ENCODE measurements at places on chromosomes 2 and 18.

DNA sequence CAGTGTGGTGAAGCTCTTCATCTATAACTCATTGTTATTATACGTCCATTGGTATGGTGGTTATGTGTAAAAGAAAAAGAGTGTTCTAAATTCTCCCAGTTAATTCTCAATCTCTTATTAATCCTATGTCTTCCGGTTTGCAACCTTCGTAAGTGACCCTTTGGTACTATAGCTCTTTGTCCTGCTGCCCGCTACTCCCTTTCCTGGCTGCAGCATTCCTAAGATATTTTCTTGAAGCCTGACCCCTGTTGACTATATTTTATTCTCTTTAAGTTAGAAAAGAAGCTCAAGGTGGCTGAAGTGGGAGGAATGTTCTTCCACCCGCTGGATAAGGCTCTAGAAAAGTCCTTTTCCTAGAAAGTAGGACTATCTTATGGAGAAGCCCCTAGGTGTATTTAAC lies 684.8 kb downstream of the SOCS6 start:
- DNase-seq, result no peak

- no peak for DNase-seq
Observed at GRCh38 chr18:68507781-68508180, 207.1 kb downstream of the TMX3 start.

DNA sequence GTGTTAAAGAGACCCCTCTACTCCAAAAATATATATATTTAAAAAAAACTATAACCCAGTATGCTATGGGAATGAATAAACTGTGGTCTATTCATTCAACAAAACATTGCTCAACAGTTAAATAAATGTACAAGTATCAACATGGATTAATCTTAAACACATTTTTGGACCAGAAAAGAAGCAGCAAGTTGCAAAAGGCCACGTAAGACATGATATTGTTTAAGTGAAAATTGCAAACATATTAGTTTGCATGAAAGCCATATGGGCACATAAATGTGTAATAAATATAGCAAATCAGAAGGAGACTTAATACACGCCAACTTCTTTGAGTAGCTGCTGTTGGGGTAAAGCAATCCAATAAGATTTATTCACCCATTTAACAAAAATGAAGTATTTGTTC lies 321.5 kb downstream of the FBXO15 start:
- no peak for DNase-seq

DNA sequence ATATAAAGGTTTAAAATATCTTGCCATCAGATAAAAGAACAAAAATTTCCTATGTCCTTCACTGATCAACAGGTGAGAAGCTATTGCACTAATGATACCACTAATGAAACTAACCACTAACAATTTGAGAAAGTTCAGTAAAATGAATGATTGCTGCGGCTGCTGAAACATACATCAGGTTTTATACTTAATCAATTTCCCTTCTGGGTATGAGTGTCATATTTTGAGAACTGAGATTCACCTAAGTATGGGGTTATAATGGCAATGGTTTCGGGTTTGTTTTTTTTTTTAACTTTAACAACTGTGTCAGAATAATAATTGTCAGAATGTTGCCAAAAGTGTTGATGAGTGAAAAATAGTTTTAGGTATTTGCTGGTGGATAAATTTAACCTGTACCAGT lies 151.3 kb upstream of the SLC39A10 start:
- no peak for DNase-seq

GRCh38 chr18:44227501-44227900 lies 453.2 kb upstream of the SETBP1 start:
- DNase-seq, result no peak

- DNase-seq, result peak; percentile 12
Observed at GRCh38 chr2:185291035-185291647, 447.5 kb upstream of the FSIP2 start.

DNA sequence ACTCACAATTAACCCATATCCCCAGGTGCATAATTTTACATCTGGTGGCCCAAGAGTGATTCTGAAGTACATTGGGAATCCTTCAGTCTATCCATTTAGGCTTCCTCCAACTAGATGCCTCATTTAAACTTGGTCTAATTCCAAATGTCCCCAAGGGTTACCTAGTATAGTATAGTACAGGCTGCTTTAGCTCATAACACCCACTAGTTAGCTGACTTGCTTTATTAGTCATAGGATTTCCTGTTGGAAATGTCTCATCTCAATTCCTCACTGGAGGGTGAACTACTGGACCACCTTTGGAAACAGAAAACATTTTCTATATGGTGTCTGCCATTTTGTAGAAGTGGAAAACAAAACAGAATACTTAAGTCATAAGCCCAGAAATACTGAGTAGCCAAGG lies 202.5 kb upstream of the SESTD1 start:
- DNase-seq, result no peak

GRCh38 chr2:35787302-35788031 lies 568.1 kb upstream of the CRIM1 start:
- DNase-seq, result no peak

GRCh38 chr2:42513252-42513918 lies 19.6 kb upstream of the KCNG3 start:
- DNase-seq, result no peak

DNA sequence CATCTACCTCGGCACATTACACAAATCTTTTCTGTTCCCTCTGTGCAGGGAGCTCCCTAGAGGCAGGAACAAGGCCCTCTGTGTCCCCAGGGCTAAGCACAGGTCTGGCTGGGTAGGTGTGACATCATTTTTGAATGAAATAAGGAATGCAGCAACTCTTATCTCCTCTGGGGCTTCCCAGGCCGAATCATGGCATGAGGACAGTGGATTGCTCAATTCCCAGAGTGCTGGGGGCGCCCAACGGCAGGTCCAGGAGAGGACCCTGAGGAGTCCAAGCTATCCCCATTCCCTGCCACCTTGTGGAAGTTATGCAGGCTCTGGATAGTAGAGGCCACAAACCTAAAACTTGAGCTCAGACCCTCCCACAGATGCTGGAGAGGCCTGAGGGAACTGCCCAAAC lies 158.0 kb upstream of the RAB6C start:
- no peak for DNase-seq

All from stimulated activated naive CD8-positive, alpha-beta T cell treated with anti-CD3 and anti-CD28 coated beads, Interleukin-15, amount 100 ng/mL, for 72 hours (primary cell).